ENCODE measurements at places on chromosomes 4 and X.

- DNase-seq: no peak
Measured at GRCh38 chr4:73538162-73538561, 56.6 kb downstream of the AFM start.

GRCh38 chr4:40933272-40934053, 183.7 kb downstream of the NSUN7 start:
- peak; percentile 93 for DNase-seq

GRCh38 chr4:139239127-139239772, 40.8 kb downstream of the MGARP start:
- no peak for DNase-seq

DNA sequence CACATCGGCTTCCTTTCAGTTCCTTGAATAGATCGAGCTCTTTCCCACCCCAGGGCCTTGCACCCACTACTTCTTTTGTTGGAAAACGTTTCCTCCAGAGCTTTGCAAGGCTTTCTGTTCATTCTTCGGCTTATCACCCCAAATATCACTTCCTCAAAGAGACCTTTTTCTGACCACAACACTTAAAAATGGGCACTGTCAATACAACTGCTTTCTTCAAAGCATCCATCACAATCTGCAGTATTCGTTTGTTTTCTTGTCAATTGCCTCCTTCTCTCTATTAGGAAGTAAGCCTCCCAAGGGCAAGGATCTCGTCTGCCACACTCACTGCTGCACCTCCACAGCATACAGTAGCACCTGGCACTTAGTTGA, 17.7 kb upstream of the CENPU start:
- no peak for DNase-seq

DNA sequence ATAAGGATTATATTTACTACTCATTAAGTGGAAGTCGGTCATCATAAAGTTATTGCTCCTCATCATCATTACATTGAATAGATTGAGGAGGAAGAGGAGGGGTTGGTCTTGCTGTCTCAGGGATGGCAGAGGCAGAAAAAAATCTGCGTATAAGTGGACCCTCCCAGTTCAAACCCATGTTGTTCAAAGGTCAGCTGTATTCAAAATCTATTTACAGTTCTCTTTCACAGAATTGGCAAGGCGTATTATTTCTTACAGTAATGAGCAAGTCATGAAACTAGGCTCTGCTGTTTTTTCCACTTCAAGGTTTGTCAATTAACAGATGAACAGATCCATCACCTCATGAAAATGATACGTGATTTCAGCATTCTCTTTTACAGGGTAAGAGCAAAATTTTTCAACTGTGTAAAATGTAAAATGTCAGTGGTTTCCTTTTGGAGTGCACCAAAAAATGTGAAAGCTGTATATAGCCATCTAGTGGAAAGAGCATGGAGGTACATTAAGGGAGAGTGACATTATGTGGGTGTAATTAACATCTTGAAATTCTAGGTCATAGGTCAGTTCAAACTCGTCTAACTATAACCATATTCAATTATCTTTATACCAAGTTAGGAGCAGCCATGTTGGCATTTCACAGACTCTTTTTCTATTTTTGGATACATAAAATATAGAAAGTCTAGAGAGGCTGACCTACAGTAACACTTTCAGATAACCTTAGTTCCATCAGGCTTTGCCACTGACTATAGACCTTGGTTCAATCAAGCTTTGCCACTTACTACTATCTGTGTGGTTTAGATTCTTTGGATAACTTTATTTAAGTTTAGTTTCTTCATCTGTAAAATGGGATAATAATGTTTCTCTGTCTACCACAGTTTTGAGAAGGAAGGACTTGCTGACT, 30.1 kb downstream of the NEIL3 start:
- DNase-seq: no peak

DNA sequence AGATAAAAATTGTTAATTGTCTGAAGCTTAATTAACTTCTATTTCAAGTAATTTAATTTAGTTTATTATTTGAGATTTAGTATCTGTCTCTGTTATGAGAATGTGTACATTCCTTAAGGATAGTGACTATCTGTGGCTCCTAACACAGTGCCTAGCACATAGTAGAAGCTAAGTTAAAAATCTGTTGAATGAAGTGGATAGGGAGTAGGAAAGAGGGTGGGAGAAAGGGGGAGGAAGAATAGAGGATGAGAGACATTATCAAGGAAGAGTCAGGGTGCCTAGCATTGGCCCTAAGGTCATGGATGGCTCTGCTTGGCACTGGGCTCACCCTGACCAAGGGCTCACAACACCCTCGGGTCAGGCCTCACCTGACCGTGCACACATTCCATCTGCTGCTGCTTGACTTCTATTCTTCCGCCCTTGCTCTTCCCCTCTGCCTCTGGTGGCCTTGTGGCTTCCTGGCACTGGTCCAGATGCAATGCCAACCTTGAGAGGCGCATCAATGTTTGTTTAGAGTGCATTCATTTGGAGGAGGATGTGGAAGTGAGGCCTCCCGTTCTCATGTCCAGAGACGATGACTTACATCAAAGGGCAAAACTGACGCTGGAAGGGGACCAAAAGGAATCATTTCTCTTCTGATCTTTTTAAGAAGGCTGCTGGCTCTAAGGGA, 42.3 kb downstream of the TRIM2 start:
- no peak for DNase-seq

DNA sequence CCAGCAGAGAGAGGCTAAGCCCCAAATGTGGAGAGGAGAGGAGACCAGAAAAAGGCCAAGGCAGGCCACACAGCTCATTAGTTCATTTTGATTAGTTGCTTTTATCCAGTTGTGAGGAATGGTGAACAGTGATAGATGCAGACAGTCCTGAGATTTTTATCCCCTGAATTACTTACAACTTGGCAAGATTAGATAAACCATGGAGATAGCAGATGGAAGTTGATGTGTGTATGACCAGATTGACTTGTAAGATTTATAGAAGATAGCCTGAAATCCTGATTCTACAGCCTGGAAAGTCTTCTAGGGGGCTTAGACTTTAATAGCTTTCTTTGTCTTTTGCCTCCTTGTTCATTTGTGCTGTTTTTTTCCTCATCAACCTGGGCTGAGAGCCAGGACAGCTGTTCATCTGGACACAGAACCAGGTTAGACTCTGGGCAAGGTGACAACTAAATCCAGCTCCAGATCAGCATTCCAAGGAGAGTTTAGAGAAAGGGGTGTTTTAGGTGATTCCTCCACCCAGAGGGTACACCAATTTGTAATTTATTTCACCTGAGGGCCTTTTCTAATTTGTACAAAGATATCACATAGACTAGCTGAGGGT, 215.5 kb downstream of the SPATA18 start:
- DNase-seq: no peak

- DNase-seq: no peak
Measured at GRCh38 chrX:20263474-20263873, 3.2 kb downstream of the RPS6KA3 start.

GRCh38 chrX:136658151-136658550, 10.2 kb downstream of the CD40LG start:
- no peak for DNase-seq

DNA sequence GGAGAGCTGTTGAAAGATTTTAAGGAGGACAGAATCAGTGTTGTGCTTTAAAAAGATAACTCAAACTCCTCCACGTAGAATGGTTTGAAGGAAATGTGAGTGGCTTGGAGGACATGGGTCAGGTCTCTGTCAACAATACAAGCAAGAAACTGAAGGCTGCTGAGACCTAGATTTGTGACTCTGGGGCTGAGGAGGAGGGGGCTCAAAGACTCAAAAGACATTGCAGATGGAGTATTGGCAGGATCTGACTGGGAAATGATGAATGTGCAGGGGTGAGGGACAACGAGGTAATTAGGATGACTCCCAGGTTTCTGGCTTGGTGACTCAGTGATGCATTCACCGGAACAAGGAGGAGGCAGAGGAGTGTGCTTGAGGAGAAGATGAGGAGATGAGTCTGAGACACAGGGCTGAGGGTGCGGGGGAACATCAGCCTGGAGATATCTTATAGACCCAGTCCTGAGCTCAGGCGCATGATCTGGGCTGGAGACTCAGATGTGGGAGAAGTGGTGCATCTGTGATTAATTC, 3.3 kb upstream of the RPS4X start:
- peak; percentile 17 for DNase-seq

GRCh38 chr4:99404595-99405287, 30.4 kb downstream of the ADH7 start:
- no peak for DNase-seq

DNA sequence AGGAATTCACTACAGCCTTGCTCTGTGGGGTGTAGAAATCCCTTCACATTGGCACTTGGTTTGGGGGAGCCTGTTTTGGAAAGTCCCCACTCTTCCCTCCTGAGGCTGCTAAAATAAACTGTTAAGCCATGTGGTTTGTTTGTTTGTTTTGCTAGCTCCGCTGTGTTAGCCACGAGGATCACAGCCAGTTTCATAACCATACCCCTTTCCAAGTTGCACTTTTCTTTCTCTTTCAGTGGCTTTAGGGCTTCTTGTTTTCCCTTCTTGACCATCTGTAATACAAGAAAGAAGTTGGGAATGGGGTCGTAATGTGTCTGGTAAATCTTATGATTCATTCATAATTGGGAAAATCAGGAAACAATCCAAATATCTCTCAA, 24.8 kb upstream of the UXT start:
- no peak for DNase-seq

DNA sequence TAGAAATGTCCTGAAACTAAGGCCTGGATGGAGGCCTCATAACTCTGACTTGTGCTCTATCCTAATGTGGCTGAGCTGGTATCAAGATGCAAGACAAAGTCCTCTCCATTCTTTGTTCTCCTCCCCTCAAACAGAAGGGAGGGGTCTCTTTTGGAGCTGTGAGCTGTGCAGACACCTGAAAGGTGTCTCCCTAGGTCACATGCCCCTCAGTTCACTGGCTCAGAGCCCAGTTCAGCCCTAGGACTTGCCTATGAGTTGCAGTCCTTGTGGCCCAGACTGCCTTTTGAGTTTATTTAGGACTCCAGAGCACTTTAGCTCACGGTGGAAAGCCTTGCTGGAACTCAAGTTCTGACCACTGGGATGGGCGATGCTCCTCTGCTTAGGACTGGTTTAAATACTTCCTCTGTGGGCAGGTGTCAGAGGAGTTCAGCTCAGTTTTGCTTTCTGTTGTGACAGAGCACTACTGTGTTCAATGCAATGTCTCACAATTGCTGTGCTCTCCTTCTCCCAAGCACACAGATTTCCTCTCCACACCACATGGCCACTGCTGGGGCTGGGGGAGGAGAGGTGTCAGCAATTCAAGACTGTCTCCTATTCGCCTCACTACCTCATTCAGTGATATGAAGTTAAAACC, 84.8 kb upstream of the ZNF827 start:
- DNase-seq: no peak

DNA sequence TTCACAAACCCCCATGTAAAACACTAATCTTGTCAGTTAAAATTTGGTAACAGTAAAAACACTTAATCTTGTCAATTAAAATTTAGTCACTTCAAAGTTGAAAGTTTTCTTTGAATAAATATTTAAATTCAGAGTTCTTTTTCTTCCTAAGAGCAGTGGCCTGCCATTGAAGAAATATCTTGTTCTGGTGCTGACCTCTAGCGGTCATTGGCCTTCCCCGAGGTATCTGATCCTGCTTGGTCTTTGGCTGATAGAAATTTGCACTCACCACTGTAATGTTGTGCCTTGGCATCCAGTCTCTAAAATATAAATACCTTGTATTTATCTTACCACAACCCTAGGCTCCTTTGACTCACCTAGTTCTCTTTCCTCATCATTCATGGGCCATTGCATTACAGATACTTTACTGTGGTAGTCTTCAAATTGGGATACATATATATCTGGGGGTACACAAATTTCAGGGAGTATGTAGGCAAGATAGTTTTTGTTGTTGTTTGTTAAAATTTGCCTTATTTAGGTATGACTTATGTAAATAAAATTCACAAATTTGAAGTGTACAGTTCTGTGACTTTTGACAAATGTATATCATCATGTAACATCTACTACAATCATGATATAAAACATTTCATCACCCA, 6.7 kb upstream of the ART3 start:
- DNase-seq: peak; percentile 79

DNA sequence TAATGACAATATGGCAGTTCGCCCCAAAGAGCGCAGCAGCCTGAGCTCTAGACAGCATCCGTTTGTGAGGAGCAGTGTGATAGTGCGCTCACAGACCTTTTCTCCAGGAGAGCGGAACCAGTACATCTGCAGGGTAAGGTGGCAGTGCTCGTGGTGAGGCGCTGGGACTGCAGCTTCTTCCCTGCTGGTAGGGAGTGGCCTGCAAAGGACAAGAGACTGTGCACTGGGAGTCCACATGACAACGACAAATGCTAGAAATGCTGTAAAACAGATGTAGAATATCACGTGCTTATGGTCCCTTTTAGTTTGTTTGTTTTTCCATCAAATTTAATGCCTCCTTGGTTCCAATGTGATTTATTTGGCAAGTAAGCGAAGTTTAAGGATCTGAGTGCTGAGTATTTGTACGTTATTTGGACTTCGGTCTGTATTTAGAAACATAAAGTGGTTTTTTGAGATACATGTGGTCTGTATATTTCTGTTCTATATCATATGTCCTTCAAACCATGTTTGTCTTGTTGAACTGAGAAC, 35.8 kb downstream of the CLDN22 start:
- no peak for DNase-seq

DNA sequence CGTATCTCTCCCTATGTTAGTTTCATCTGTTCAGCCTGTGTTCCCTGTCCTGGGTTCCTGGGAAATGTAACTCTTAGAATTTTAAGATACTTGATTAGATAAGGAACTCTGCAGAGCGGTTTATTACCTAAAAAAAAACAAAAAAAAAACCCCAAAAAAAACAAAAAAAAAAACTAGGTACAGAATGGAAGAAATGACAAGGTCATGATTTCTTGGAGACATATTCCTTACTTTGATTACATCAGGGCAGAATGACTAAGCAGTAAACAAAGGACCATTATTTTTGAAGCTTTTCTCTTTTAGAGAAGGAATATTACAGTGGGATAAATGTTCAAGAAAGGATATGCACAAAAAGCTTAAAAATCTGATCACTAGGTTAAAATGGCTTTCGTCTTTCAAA, 171.8 kb downstream of the ARAP2 start:
- no peak for DNase-seq

- DNase-seq: no peak
Measured at GRCh38 chrX:118114971-118115370, 1.6 kb downstream of the KLHL13 start.

GRCh38 chr4:125297116-125297515, 17.6 kb upstream of the FAT4 start:
- no peak for DNase-seq

DNA sequence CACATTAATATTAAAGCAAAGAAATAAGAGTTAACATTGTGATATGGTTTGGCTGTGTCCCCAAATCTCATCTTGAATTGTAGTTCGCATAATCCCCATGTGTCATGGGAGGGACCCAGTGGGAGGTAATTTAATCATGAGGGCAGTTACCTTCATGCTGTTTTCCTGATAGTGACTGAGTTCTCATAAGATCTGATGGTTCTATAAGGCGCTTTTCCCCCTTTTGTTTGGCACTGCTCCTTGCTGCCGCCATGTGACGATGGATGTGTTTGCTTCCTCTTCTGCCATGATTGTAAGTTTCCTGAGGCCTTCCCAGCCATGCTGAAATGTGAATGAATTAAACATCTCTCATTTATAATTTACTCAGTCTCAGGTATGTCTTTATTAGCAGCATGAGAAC, 153.8 kb upstream of the GALNT7 start:
- no peak for DNase-seq

GRCh38 chr4:122977103-122977502, 54.7 kb upstream of the NUDT6 start:
- DNase-seq: no peak

Data from head of caudate nucleus (tissue), 42 donors.